ENCODE measurements at places on chromosomes 7 and 10. TPM values are rescaled to one million over a fixed set of nuclear protein-coding genes. Genes with fewer than 3 reads are reported as not detected.

AKR1C4 gene
- not detected for total RNA-seq

PLXNA4 gene
- total RNA-seq = 3.6 TPM

EXOC4 gene
- 187 TPM for total RNA-seq

IL2RA gene
- not detected for total RNA-seq

ANXA8 gene
- 0.15 TPM for total RNA-seq

DYNC1I1 gene
- total RNA-seq = 0.66 TPM

GNGT1 gene
- not detected for total RNA-seq

BTRC gene
- 10.6 TPM for total RNA-seq

ITIH5 gene
- 2.8 TPM for total RNA-seq

AOAH gene
- not detected for total RNA-seq

SFTPA1 gene
- not detected for total RNA-seq

KLLN gene
- total RNA-seq = 1.2 TPM

BMPER gene
- 11.2 TPM for total RNA-seq

ZNF511 gene
- 23.7 TPM for total RNA-seq

ZNF655 gene
- total RNA-seq = 79.3 TPM

AGMO gene
- total RNA-seq = under 0.01 TPM

FAM24B gene
- total RNA-seq = 4.1 TPM

ARHGAP22 gene
- total RNA-seq = 70.8 TPM

MMD2 gene
- total RNA-seq = not detected

All from smooth muscle cell of trachea (primary cell).